ENCODE measurements at places on chromosomes 5 and 9.

DNA sequence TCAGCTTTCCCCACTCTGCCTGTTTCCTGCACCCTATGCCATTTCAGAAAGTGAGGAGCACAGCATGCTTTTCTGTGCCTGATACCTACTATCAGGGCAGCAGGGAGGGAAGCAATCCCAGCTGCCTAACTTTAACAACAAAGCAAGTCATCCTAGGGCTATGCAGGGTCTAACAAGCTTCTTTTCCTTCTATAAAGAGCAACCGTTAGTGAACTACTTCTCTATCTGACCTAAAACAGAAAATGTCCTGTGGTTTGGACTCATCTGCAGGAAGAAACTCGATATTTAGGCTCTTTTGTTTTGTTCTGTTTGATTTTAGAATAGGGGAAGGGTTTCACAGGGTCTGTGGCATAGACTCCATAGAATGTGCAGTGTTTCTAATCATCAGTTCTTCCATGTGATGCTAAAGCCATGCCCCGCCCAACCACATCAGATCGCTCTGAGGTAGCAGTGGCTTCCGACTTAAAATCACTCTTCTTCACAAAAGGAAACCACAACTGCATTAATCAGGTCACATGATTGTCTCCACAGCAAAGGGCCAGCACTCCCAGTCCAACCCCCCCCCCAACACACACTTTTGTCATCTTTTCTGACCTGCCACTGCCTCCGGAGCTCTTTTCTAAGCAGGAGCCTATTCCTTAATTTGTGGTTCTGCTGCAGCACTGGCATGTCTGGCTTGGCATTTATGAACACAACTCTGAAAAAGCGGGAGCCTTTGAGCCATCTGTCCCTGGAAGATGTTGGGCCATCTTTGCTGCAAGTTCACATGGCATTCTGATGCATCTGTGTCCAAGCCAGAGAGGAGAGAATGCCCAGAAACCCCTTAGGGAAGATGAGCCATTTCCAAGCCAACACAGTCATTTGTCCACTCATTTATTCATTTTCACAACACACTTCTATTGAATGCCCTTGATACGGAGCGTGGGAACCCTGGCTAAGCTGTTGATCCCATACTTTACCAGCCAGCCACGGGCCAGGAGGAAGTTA lies 71.6 kb downstream of the CFAP90 start:
- no peak for DNase-seq

GRCh38 chr9:133708246-133709014 lies 29.7 kb downstream of the SARDH start:
- DNase-seq, result no peak

DNA sequence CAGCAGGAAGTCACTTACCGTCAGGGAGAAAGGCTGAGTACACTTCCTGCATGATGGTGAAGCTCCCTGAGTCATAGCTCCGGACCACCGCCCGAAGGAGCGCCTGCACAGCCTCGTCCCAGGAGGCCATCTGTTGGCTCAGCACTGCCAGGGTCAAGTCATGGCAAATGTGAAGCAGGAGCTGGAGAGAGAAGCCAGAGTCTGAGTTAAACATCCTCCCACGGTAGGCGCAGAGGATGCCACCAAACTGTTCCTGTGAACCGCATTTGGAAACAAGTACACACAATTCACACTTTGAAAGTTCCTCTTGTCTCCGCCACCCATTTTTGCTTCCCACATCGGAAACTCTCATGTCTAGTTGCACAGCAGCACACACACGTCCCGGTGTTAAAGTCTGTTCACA lies 33.9 kb downstream of the CNOT8 start:
- no peak for DNase-seq

DNA sequence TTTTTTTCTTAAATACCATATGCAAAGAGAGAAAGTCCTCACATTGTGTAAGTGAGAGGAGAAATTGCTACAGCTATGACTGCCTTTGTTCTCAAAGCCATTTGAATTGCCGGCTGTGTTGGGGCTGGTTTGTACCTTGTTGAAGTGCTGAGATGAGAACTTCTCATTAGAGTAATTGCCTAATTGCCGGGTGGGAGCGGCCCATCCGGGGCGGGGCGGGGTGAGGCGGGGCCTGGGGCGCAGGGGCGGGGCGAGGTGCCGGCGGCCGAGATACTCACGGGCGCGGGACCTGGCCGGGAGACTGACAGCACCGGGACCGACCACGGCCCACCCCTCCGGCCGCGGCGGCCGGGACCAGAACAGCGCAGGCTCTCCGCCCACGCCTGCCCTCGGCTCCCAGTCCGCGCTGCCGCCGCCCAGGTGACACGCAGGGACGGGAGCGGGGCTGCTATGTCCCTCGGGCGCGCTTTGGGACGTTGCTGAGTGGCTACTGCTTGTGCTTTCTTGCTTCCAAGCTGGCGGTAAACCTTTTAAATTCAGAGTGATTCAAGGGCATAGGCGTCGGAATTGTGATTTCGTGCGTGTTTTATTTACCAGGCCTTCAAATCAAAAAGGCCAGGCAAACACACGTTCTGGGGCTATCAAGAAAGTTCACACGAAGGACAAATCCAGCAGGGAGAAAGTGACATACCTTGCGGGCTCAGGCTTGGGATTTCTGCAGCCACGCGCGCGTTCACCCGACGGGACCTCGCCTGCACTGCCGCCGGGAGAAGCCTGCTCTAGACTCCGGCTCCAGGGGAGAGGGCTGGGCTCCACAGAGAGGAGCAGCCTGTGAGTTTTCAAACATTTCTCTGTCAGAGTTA lies 269.1 kb downstream of the FANCC start:
- no peak for DNase-seq

DNA sequence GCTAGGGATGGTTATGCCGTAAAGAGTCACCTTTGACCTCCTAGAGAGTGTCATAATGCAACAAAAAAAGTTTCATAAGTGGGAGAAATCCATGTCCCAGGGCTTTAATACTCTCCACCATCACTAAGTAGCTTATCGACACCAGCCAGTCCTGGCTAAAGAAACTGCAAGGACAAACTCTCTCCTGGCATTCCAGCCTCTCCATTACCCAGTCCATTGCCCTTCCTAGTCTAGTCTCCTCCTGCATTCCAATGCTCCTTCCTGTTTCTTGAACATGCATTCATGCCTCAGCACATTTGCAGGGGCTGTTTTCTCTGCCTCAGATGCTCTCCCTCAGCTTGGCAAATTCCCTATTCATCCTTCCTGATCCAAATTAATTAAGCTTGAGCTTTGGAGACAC lies 364.1 kb downstream of the BRINP1 start:
- no peak for DNase-seq

DNA sequence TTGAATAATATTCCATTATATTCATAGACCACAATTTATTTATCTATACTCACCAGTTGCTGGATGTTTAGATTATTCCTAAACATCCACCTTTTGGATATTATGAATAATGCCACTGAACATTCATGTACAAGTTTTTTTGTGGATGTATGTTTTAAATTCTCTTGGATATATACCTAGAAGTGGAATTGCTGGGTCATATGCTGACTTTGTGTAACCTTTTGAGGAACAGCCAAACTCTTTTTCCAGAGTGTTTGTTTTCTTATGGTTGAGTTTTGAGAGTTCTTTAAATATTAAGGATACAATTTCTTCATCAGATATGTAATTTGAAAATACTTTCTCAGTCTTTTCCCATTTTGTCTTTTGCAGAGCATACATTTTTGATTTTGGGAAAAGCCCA lies 2.7 kb downstream of the VPS13A start:
- DNase-seq, result no peak

DNA sequence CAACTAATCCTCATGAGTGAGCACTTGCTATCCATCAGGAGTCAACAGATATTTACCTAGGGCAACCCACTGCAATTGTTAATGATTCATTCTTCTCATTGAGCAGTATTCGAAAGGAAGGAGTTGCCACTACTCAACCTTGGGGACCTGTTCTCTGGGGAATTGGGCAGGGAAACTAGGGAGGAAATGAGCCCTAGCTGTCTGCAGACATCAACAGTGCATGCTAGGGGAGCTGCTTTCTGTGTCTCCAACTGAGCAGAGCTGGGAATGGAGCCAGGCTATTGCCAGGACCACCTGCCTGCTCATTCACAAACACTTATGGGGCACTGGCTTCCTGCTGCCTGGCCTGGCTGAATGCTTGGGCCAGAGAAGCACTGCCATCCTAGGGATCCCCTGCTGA lies 183.4 kb downstream of the TMEM38B start:
- no peak for DNase-seq

DNA sequence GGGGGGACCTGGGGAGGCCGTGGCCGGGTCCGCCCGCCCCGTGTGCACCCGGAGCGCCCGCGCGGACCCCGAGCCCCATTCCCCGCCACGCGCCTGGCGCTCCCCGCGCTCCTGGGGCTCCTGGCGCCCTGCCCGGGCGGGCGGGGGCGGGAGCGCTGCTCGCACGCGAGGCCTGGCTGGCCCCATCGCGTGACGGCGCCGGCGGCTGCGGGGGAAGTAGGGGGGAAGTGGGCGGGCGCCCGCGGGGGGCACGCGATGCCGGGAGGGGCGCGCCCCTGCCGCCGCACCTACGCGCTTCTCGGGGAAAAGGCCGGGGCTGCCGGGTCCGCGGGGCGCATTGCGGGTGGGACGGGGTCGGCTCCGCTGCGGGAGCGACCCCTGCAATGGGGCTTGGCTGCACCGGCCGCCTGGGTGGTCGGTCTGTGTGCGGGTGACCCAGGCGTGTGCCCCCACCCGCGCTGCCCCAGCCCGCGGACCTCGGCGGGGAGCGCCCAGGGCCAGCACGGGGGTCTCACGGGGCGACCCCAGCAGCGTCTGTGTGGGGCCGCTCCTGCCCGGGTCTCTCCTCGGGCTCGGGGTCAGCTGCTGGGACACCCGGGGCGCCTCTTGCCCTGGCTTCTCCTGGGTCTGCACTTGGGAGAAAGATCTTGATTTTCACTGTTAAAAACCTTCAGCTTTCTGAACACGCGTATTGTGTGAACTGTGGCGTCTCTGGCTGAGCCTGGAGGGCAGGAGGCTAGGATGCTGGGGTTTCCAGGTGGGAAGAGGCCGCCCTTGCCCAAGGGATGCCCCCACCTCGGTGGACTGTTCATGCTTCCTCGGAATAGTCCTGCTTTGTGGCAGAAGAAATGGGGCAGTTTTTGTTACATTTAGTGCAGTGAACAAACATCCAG lies 52.4 kb downstream of the AHRR start:
- no peak for DNase-seq

GRCh38 chr9:122192914-122193525 lies 33.3 kb downstream of the MORN5 start:
- DNase-seq, result no peak

- DNase-seq, result no peak
Measured at GRCh38 chr9:106954974-106955850, 92.2 kb downstream of the ZNF462 start.

GRCh38 chr5:29061381-29061780 lies 2023.0 kb upstream of the CDH9 start:
- DNase-seq, result no peak

DNA sequence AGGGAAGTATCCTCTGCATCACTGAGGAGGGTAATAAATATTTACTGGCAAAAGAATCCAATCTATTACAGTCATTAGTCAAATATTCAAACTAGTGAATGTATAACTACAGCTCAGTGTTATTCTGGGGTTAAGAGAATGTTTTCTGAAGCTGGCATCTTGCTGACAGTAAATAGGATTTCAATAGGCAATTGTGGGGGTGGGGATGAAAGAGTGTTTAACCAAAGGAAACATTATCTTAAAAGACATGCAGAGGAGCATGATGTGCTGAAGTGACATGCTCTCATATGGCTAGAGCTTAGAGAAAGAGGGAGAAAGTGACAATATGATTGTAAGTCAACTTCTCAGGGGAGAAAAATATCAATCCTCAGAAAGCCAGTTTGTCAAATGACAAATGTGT lies 618.4 kb upstream of the RIOK2 start:
- DNase-seq, result no peak

DNA sequence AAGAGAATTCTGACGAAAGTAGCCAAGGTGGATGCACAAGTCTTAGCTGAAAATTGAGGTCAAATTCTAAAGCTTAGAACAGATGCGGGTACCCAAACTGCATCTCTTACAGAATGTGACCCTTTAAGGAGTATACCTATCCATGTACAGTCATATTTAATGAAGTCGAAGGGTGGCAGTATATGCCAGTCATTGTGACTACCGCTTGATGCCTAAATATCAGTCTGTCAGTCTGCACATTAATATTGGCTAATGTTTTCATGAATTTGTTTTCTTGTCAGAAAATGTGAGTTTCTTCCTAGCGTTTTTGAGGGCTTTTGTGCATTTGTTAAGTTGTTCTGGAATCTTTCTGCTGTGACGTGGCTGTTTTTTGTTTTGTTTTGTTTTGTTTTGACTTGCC lies 264.5 kb upstream of the ELAVL2 start:
- no peak for DNase-seq

GRCh38 chr5:42680046-42680445 lies 76.6 kb upstream of the CCDC152 start:
- DNase-seq, result no peak

DNA sequence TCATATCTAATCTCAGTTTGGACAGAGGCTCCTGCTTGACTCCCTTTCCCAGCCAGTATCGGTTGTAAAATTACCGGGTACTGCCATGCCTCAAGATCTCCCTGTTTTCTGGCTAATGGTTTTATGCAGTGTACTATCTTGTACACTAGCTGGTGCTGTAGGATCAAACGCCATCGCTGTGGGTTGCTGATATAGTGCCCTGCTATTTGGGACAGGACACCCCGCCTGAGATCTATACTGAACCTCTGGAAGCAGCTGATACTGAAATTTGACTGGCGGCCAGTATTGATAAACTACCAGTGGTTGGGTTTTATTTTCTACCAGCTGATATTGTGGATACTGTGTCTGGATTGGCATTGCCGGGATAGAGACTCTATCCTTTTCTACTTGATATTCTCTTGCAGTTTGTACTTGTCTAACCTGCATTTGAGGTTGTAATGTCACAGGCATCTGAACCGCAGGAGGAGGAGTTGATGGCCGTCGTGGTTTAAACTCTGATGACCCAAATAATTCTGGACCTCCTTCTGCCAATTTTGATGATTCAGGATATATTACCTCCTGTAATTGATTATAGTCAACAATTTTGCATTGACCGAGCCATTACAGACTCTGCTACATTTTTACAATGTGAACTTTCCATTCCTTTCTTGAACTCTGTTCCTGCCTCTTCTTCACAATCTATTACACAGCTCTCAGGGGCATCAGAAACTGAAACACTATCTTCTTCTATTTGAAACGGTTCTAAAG lies 112.5 kb upstream of the LARP1 start:
- no peak for DNase-seq

GRCh38 chr9:136085815-136086212 lies 9.3 kb downstream of the NACC2 start:
- no peak for DNase-seq

DNA sequence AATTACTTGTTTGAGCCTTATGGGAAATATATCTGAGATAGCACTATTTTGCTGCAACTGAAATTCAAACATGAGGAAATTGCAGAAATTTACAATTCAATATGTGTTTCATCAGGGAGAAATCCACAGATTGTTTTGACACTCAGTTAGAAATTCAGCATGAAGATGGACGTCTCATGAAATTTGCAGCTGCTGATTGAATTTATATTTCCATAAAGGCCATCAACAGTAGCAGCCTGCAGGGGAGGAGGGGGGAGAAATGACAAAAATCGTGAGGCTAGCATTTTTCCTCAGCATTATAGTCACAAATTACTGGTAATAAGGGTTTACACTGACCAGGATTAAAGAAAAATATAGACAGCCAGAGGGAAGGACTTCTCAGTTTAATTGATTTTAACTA lies 81.0 kb downstream of the NDUFAF2 start:
- no peak for DNase-seq

GRCh38 chr9:77175151-77175550 lies 2.2 kb upstream of the VPS13A start:
- no peak for DNase-seq

- no peak for DNase-seq
Measured at GRCh38 chr5:178371362-178372111, 138.9 kb upstream of the PHYKPL start.
